Activated CD4-positive, alpha-beta memory T cell treated with anti-CD3 and anti-CD28 coated beads for 36 hours (primary cell): ENCODE measurements at places on chromosomes 16 and 17. TPM values are rescaled to one million over a fixed set of nuclear protein-coding genes. Genes with fewer than 3 reads are reported as not detected.
A peak's percentile ranks its signal among the peaks of the same experiment; 100 is the strongest.

GRCh38 chr17:58504826-58505351 lies 9.5 kb downstream of the MTMR4 start:
- no peak for DNase-seq

DNA sequence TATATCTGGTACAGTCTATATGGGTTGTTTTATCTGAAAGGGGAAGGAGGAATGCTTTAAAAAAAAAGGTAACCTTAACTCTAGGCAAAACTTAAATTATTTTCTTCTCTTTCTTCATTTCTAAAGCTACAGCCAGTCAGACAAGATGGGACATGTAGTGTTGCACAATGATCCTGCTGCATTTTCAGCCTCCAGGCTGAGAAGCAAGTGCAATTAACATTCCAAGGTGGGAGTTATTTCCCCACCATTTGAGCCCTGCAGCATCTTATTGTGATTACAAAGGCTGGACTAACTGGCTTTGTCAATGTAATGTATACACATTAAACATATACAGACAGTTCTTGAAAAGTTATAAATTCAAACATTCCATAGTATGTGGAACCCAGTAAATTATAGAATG lies 22.6 kb upstream of the NF1 start:
- DNase-seq: no peak

DNA sequence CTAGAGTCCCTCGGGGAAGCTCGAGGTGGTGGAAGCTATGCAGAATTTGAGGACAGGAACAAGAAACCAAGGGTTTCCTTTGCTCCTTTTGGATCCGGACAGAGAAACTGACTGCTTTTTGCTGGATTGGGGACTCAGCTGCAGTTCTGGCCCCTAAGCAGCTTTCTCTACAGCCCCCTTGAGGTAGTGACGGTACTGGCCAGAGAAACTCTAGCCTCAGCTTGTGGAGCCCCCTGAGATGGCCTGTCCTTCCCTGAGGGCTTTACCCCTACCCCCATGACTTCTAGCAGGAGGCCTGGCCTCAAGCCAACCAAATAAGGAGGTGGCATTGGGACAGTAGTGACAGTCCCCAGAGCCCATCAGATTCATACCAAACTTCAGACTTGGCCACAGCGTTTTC lies 118.1 kb downstream of the IRX5 start:
- DNase-seq: no peak

GRCh38 chr17:64507413-64507782 lies 621 bp downstream of the CEP95 start:
- peak; percentile 57 for DNase-seq

- no peak for DNase-seq
Observed at GRCh38 chr17:70787721-70788300, 618.5 kb downstream of the KCNJ2 start.

DNA sequence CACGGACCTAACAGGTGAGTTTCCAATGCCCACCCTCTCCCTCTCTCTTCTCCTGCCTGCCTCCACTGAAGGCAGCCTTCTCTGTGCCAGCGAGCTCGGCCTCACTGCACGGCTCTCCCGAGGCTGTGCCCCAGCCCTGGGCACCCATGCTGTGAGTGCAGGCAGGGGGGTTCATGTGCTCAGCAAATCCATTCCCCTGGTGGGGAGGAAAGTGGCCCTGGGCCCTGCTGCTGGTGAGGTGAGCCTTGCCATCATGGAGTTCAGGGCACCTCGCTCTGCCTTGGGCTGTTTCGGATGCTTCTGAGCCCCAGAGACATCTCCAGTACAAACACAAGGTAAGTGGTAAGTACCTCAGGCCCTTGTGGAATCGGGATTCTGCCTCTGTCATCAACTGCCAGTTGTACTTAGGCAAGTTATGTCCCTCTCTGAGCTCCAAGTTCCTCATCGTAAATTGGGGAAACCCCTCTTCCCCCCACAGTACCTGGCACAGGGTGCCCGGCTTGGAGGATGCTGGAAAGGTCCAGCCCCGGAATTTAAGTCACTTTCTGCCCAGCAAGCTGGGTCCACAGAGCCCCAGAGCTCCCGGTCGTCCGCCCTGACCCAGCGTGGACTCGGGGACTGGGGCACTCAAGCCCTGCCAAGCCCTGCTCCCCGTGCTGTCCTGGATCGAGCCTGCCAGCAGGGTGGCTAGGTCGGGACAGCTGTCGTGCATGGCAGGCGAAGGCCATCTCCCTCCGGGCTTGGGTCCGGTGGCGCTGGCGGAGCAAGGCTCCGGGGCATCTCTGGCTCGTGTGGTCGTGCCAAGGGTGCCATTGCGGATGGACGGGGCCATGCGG lies 684 bp upstream of the NUDT16L1 start:
- DNase-seq: no peak

DNA sequence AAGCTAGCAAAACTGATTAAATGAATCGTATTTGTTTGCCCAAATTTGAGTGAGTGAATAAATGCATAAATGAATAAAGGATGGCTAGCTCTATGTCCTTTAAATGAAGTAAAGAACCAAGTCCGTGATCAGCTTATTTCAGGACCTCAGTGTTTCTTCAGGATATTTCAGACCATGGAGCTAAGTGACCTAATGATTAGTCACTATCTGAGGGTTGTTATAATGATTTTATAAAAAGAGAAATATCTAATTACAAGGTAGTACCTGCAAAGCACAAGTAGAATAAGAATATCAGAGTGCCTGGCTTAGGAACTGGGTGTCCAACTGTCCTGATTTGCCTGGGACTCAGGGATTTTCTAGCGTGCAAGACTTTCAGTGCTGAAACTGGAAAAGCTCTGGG lies 12.5 kb downstream of the KCNJ2 start:
- no peak for DNase-seq

DNA sequence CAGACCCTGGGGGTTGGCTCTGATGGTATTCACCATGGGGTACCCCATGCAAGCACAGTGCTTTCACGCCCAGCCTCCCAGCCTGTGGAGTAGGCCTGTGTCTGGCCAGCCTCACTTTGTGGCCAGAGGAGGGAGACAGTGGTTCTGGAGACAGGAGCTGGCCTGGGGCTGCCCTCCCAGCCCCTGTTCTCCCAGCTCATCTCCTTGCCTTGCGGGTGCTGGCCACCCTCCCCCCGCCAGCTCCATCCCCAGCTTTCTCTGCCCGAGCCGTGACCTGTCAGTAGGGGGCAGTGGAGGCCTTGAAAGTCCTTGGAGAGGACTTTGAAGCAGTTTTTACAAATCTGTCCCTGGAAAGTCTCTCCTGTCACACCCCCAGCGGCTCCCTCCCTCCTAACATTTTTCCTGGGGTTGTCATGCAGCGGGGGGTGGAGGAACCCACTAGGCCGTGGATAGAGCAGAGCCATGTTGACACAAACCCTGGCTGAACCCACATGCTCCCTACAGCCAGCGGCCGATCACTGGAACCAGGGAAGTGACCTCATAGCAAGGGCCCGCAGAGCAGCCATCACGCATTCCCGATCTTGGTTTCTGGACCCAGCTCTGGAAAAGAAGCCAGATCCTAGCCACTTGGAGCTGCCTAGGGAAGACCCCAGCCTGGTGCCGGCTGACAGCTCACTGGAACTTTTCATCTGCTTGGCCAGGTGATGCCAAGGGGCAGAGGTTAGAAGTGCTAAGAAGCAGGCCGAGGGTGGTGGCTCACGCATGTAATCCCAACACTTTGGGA lies 289.4 kb downstream of the SEC14L1 start:
- DNase-seq: peak; percentile 90

The MYH1 gene
- not detected for total RNA-seq
